ENCODE measurements at places on chromosomes 3 and 15.

GRCh38 chr3:15623535-15624440 lies 22.2 kb downstream of the BTD start:
- no peak overlapping the region for H3K4me3 ChIP-seq
- no peak for DNase-seq
- no peaks in the 10 kb centered on the region for H3K36me3 ChIP-seq

DNA sequence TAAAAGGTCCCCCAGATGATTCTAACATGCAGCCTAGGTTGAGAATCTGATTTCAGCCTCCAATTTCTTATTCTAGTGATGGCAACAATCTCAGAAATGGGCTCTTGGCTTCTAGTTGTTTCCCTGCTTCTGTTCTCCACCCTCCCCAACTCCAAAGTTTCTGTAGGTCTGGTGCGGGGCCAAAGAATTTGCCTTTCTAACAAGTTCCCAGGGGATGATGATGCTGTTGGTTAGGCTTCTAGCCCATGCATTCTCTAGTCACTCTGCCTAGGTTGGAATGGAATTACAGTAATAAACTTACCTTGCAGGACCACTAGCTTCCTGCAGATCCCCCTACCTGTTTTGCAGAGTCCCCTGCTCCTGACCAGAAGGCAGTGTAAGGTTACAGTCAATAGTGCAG lies 103.2 kb upstream of the PPP2R3A start:
- no peaks in the 10 kb centered on the region for H3K27me3 ChIP-seq
- no peaks in the 10 kb centered on the region for H3K4me1 ChIP-seq
- DNase-seq, result no peak

GRCh38 chr3:9499455-9500107 lies 54.0 kb downstream of the LHFPL4 start:
- no peak overlapping the region for H3K27ac ChIP-seq
- H3K36me3 ChIP-seq, result no peaks in the 10 kb centered on the region
- no peaks in the 10 kb centered on the region for H3K4me1 ChIP-seq
- no peaks in the 10 kb centered on the region for H3K27me3 ChIP-seq
- H3K4me3 ChIP-seq, result no peak overlapping the region
- DNase-seq, result no peak

GRCh38 chr3:13705702-13706280 lies 156.9 kb downstream of the FBLN2 start:
- H3K27me3 ChIP-seq, result no peaks in the 10 kb centered on the region
- no peak for DNase-seq
- no peak overlapping the region for H3K4me3 ChIP-seq
- H3K27ac ChIP-seq, result no peak overlapping the region
- H3K4me1 ChIP-seq, result no peaks in the 10 kb centered on the region
- no peaks in the 10 kb centered on the region for H3K36me3 ChIP-seq

GRCh38 chr3:40801284-40801741 lies 276.6 kb downstream of the ZNF621 start:
- no peak overlapping the region for H3K4me3 ChIP-seq
- no peaks in the 10 kb centered on the region for H3K36me3 ChIP-seq
- no peak for DNase-seq
- H3K4me1 ChIP-seq, result no peaks in the 10 kb centered on the region
- H3K27ac ChIP-seq, result no peak overlapping the region

DNA sequence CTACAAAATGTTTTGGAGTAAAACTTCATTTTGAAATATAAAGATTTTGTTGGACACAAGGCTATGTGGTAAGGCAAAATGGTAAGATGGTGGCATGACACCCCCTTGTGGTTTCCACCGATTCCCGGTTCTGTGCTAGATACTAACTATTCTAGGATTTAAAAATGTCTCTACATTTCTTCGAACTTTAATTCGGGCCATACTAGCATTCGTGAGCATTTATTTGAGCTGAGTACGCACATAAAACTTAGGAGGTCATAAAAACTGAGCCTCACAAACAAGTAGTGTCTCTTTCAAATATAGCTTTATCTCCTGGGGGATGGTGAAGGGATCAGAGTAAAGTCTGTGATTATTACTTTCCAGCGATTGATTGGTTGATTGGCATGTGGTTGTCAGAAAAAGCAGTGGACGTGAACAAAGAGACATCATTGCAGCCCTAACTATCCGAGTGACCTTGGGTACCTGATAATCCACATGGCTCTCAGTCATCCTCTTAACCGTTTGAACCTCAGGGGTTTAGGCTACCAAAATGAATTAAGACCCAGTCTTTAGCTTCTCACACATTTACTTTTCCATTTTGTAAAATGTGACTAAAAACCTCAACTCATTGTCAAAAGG lies 1.1 kb upstream of the ZNF639 start:
- peaks cover 20% of the 10 kb centered on the region for H3K4me1 ChIP-seq
- H3K27me3 ChIP-seq, result no peaks in the 10 kb centered on the region
- peak; percentile 43 for DNase-seq
- no peaks in the 10 kb centered on the region for H3K36me3 ChIP-seq
- H3K4me3 ChIP-seq, result peak overlapping the region; percentile 89
